ENCODE measurements at places on chromosomes 16 and 17.
A peak's percentile ranks its signal among the peaks of the same experiment; 100 is the strongest.

GRCh38 chr16:1929105-1929504 lies 10.9 kb upstream of the HS3ST6 start:
- peak; percentile 77 for DNase-seq

DNA sequence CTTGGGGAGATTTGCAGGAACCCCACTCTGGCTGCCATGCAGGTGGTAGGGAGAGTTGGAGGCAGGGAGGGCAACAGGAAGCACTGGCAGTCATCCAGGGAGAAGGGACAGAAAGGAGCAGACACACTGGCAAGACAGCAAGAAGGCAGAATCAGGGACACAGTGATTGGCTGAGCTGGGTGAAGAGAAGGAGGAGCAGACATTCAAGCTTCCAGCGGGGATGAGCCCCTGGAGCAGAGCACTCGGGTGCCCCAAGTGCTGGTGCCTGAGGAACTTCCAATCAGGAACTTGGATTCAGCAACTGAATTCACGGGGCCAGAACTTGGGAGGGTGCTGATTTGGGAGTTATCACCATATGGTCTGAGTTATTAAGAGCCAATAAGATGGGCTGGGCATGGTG lies 6.3 kb upstream of the ITGA3 start:
- no peak for DNase-seq

- DNase-seq, result no peak
Observed at GRCh38 chr17:1711804-1712203, 1.6 kb upstream of the TLCD2 start.

DNA sequence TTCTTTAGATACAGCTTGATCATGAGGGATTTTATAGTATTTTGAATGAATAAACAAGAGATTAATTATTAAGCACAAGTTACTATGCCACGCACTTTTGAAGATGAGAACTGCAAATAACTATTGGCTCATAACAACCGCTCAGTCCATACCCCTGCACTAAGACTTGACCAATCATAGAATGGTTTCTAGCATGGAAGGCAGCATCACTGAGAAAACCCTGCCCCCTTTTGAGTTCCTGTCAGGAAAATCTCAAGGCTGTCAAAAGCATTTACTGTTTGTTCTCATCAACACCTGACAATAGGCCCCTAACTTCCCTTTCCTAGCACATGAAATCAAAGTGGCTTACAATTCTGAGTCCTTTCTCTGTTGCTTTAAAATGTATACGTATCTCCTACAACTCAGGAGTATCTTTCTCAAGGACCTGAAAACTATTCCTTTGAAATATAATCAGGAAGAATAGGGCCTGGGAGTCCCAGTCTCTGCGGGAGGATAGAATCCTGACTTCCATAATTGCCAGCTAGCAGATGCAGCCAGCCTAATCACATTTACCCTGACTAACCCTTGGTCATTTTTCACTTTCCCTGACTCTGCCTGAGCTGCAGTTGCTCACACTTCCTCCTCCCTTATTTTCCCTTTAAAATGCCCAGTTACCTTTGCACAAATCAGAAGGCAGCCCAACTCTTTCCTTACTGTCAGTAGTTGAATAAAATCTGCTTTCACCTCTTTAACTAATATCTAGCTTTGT lies 9.1 kb upstream of the MMD start:
- no peak for DNase-seq

- peak; percentile 99 for DNase-seq
Observed at GRCh38 chr17:83083368-83084201, 4.2 kb downstream of the METRNL start.

DNA sequence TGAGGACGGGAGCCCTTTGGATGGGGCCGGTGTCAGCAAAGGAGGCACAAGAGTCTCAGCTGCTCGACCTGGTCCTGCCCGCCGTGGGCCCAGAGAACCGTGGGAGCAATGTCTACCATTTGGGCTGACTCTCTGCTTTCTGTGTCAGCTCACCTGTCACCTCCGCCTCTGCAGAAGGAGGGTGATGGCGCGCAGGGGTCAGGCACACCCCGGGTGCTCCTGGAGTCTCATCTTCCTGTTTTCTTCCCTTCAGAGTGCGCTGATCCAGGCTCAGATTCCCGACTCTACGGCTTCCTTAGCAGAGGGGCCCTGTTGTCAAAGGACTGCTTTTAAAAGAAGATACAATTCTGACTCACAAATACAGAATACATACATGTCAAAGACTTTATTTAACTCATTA lies 167.1 kb downstream of the BANP start:
- DNase-seq, result no peak

DNA sequence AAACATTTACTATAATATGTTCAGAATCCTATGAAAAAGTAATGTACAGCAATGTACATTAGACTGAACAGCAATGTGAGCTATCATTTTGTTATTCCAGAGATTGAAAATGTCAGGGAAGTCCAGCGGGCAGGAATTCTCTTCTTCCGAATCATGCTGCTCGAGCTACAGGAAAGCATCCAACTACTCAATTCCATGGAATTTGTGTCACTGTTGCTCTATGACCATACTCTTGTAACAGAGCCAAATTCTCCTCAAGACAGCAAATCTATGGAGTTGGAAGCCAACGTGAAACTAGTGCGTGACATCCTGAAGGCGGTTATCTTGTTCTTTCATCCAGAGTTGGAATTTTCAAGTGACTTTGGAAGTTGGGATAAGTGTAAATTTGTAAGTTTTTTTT lies 24.8 kb upstream of the NSRP1 start:
- DNase-seq, result no peak

DNA sequence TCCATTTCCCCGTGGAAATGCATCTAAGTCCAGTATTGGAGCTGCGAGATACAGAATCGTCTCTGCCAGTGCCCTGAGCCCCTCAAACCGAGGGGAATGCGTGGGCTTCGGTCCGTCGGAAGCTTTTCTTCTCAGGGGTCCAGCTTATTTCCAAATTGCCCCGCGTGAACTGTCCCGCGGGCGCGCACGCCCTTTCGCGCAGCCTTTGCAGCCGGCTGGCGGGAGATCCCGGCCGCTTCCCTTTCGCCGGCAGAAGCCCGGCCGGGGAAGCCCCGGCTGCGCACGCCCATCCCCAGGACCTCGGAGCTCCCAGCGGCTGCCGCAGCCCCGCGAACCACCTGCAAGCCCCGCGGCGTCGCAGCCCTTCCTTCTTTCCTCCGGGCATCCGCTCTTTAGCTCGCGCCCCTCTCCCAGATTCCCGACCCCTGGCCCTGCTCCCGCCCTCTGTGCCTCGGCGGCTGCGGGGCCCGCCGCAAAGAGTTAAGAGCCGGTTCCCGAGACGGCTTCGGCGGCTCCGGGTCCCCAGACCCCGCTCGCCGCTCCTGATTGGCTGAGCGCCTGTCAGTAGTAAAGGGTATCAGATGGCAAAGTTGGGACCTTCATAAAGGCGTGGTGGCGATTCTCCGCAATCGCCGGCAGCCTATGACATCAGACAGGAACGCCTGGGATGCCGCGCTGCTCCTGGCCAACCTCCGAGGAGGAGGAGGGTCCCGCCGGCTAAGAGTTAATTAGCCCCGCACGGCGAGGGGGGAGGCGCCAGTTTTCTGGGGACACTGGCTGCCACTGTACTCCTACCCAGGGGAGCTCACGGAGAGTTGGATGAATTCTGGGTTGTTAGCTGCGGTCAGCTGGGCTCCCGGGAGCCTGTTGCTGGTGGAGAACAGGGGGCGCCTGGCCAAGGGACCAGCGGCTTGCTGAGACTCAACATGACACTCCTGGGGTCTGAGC lies at the start of gene MYOCD:
Gene MYOCD, plus strand, starts transcription at position 628 of the 948 bp plus-strand sequence. Its CDS starts 299 bp downstream, at position 927.
- DNase-seq, result no peak

- no peak for DNase-seq
Observed at GRCh38 chr17:61720016-61720795, 129.2 kb upstream of the NACA2 start.
